ENCODE measurements at places on chromosomes 3 and 15.

- peak; percentile 59 for DNase-seq
Observed at GRCh38 chr3:53161820-53162671, 1.0 kb downstream of the PRKCD start.

DNA sequence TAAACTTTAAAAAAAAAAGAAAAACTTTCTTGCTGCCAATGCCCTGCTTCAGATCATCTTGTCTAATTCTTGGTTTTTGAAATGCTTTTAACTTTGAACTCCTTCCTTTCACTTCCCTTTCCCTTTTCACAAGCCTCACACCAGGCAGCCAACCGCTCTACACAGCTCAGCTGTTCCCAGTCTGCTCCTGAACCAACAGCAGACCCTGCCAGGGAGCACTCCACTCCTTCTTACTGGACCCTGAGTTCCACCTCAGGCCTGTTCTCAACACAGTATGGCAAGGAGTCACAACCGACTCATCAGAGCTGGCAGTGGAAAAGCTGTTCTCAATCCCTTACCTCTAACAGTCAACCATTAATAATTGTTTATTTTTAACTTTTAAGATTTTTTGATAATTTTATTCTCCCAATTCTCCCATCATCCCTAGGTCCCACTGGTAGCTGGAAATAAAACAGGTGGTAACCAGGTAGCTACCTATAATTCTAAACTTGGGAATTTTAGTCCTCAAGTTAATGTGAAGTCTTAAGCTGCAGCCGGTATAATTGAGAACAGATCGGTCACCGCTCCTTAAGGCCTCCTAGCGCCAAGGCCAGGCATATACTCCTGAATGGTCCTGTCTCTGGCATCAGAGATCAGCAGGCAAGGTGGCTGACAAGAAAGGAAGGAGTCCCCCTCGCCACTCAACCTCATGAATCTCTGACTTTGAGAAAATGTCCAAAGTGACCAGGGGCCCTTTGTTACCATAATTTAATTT, 43.9 kb downstream of the BOC start:
- DNase-seq: no peak

- no peak for DNase-seq
Observed at GRCh38 chr3:154015307-154015706, 105.9 kb upstream of the ARHGEF26 start.

DNA sequence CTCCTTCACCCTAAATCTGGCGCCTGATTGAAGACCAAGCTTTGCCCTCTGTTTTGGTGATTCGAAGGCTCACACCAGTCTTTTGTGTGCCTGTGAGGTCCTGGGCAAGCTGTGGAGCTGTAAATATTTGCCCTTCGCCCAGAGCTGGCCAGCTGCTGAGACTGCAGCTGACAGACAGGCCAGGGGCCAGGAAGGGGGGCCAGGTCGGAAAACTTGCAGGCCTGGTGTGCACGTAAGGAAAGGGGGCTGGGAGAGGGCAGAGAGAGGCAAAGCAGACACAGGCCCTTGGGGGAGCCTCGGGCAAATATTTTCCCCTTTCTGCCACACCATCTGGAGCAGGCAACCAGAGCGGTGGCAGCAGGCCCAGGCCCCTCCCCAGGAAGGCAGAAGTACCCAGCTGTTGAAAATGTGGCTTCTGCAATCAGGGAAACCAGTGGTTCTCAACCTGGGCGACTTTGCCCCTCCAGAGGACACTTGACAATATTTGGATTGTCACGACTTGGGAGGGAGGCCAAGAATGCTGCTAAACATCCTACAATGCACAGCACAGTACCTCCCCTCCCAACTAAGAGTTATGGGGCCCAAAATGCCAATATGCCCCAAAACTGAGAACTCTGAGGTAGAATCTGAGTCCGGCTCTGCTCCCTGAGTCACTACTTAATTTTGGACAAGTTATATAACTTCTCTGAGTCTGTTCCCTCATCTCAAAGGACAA, 2.5 kb downstream of the PDZRN3 start:
- peak; percentile 67 for DNase-seq

Measured in mesenchymal stem cell (in vitro differentiated cells and primary cell).